ENCODE measurements at places on chromosomes 16 and 17.
A peak's percentile ranks its signal among the peaks of the same experiment; 100 is the strongest.

GRCh38 chr16:51813609-51814008 lies 662.5 kb upstream of the SALL1 start:
- DNase-seq: no peak

DNA sequence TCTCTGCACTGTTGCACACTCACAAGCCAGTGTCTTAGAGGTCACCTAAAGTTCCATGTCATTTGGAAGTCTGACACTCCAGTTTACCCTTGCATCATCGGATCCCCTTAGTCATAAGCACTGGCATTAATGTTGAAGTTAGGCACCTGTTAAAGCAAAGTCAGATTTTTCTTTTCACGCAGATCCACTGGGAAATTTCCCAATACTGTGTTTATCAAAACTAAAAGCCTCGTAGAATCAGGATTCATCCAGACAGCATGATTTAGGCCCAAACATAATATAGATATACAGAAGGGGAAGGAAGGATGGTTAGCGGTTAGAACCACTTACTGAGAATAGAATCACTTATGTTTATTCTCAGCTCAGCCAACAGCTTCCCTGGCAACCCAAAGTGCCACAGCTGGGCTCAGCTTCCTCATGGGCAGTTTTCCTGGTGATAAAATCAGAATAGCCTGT lies 30.1 kb upstream of the HAPSTR1 start:
- DNase-seq: no peak

DNA sequence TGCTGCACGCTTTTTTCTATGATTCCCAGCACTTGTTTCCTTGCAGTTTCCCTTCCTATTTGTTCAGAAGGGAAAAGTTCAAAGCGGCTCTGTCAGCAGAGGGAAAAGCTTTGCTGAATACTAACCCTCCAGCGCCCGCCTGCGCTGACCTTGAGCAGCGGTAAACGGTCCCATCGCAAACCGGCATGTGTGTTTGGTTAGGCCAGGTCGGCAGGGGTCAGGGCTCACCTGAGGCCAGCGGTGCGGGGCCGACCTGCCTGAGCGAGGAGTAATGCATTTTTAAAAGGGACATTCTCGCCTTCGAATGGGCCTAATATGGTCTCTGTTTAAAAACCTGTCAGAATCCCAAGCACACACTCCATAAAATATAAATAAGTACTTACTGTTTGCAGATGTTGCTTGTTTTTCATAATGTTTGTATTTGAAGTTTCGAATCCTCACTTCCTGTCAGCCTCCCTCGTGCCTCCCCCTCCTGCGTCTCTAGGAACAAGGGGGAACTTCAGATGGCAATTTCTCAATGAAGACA lies 110.1 kb downstream of the IRX3 start:
- no peak for DNase-seq

- DNase-seq: no peak
Observed at GRCh38 chr17:61591930-61592329, 911 bp upstream of the NACA2 start.

DNA sequence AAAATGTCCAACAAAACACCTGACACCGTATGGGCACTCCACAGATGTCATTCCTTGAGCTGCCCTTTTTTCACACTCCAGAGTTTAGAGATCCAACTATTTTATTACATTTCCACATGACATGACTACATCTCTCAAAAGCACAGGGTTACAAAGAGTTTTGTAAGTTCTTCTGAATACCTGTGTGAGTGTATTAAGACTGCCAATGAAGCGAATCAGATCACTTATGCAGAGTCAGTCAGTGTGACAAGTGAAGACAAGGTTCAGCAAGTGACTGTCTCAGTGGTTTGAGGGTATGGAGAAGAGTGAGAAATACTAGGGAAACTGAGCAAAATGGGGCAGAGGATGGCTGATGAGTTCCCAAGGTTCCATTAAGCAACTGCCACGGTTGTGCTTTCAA lies 8.4 kb downstream of the SDR42E1 start:
- DNase-seq: no peak

- peak; percentile 81 for DNase-seq
Observed at GRCh38 chr16:87874639-87875427, 5.5 kb upstream of the SLC7A5 start.

DNA sequence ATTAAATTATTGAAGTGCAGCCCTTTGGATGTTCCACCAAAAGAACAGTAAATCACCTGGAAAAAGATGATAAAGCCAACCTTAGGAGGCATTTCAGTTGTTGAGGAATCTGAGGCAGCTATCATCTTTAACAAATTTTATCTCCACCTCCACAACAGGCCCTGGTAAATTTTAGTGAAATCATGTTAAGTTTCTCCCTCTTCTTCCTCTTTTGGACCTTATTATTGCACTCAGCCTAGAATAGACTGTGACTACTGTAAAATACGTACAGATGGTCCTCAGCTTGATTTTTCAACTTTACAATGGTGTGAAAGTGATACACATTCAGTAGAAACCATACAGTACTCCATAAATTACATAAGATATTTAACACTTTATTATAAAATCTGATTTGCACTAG lies 90.3 kb downstream of the USP32 start:
- DNase-seq: no peak

GRCh38 chr16:50252082-50252611 lies 14.2 kb upstream of the ADCY7 start:
- DNase-seq: no peak

GRCh38 chr16:4026854-4027253 lies 89.4 kb downstream of the ADCY9 start:
- DNase-seq: no peak

GRCh38 chr16:58417600-58417999 lies 25.3 kb downstream of the GINS3 start:
- DNase-seq: no peak

GRCh38 chr17:75662511-75662910 lies 4.4 kb downstream of the RECQL5 start:
- DNase-seq: no peak

- DNase-seq: no peak
Observed at GRCh38 chr16:83356266-83356665, 451.5 kb upstream of the HSBP1 start.

GRCh38 chr16:21116148-21116693 lies 34.4 kb downstream of the DNAH3 start:
- DNase-seq: no peak

GRCh38 chr17:51200295-51200694 lies 34.1 kb downstream of the NME2 start:
- no peak for DNase-seq

DNA sequence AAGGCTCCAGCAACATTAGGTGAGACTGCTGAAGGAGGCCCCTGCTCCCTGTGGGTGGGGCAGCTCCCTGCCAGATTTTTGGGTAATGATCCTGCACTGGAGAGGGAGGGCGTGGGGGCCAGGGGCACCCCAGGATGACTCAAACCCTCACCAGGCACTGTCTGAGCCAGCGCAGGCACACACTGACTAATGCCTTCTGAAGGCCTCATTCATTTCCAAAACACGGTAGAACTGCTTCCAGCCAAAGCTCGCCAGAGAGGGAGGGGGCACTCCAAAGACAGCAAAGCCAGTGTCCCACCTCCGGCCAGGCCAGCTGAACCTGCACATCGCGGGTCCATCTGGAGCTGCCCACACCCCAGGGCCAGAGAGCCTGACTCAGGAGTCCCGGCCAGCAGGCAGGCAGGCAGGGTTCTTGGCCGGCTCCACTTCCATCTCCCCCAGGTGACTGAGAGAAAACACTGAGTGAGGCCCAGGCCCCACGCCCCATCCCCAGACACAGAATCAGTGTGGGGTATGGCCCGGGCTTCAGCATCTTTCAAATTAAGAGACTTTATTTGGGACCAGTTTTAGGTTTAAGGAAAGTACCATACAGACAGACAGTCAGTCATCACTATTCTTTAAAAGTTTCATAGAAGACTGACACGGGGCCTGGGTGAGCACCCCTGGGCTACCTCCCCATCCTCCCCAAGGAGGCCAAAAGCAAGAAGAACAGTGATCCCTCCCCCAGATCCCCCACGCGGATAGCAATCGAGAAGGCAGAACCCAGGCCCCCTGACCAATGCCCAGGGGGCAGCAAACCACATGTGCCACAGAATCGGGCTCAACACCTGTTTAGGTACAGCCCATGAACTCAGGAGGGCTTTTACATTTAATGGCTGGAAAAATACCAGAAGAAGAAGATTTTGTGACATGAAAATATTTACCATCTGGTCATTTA lies 2.3 kb downstream of the PIEZO1 start:
- no peak for DNase-seq

DNA sequence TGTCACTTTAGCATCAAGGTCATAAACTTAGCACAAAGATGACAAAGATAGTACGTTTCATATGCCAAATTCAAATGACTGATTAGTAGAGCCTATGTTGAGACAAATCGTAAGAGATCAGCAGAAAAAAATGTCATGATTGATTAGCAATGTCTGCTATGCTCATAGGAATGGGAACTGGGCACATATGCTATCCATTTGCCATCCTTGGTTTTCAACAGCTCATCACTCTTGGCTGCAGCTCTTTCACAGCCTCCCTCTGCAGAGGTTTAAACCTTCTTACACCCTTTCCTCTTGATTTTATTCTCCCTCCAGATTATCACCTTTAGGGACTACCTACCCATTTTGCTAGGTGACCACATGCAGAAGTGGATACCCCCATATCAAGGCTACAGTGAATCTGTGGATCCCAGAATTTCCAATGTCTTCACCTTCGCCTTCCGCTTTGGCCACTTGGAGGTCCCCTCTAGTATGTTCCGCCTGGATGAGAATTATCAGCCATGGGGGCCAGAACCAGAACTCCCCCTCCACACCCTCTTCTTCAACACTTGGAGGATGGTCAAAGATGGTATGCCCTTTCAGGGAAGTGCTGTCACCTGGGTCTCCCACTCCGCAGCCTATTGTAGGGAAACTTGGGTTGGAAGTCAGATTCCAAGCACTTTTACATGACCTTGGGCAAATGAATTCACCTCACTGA lies 16.2 kb downstream of the MPO start:
- no peak for DNase-seq

DNA sequence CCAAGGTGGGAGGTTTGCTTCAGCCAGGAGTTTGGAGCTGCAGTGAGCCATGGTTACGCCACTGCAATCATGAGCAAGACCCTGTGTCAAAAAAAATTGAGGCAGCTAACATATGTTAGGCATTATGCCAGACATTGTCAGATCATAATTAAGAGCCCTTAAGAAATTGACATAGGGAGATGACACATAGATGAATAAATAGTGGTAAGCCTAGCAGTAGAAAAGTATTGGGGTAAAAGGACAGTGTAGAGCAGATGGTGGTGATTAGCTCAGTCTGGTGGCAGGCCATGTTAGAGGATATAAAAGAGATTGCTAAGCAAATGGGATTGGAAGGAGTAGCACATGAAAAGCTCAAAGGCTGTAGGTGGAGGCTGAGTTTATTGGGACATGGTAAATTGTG lies 22.6 kb downstream of the SRCAP start:
- DNase-seq: no peak

GRCh38 chr16:73616770-73617169 lies 568.8 kb upstream of the ZFHX3 start:
- no peak for DNase-seq

DNA sequence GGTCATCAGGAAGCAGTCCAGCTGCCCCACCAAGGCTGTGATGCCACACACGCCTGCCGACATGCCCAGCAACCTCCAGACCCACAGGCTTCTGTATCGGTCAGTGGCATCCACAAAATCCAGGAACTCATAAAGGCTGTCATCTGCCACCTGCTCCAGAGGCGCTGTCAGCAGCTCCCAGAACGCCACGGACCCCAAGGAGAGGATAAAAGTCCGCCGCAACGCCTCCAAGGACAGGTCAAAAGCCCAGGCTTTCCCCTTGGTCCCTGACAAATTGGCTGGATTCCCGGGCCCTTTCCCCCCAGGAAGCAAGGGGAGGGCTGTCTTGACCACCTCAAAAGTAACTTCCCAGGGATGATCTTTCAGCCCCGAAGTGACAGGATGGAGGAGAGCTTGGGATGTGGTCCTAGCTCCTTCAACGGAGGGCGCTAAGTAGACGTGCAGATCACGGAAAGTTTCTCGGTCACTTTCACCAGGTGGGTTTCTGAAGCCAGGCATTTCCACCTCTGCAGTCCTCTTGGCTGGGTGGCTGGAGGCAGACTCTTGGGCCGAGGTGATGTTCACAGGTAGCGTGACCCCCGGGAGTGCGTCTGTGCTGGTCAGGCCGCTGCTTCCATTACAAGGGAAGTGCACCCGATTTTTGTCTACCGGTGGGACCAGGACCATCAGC lies 854 bp downstream of the MFSD6L start:
- no peak for DNase-seq

DNA sequence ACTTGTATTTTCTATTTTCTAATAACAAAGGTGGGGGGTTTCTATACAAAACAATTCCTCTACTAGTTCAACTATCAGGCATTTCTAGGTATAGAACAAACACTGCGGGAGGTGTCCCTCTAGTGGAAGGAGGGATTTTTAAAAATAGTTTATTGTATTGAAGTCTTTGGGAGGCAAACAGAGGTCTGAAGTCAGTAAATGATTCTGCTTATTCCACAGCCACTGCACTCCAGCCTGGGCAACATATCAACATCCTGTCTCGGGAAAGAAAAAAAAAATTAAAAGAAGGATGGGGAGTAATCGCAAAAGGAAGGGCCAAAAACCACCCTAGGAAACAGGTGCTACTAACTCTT lies 648 bp upstream of the ERCC4 start:
- DNase-seq: no peak

DNA sequence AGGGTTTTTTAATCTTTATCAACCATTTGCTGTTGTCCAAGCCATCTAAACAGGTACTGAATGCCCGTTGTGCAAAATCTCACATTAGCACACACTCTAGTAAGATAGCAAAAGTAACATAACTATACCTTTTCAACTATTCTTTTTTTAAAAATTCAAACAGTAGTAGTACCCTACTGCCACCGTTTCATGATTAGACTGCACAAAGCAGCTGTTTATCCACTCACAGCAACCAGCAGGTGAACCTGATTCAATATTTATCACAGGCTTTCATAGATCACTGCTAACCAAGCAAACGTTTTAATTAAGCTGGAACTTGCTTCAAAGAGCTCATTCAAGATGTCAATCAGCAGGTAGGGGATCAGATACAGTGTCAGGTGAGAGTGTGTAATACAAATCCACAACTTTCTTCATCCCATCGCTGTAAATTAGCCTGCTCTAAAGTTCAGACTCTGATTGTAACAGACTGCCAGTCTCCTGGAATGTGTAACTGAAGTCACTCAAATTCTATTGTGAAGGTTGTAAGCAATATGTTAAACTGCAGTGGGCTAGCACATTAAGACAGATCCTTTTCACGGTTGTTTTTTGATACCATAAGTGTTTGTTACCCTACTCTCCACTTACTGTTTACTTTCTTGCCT lies 47.3 kb downstream of the BRIP1 start:
- DNase-seq: no peak

- DNase-seq: no peak
Observed at GRCh38 chr16:70255574-70255973, 3.8 kb upstream of the EXOSC6 start.
